Stimulated activated CD4-positive, alpha-beta T cell treated with anti-CD3 and anti-CD28 coated beads, Interleukin-4, amount 100 ng/mL, for 48 hours (primary cell): ENCODE measurements at places on chromosomes 12 and 14.

DNA sequence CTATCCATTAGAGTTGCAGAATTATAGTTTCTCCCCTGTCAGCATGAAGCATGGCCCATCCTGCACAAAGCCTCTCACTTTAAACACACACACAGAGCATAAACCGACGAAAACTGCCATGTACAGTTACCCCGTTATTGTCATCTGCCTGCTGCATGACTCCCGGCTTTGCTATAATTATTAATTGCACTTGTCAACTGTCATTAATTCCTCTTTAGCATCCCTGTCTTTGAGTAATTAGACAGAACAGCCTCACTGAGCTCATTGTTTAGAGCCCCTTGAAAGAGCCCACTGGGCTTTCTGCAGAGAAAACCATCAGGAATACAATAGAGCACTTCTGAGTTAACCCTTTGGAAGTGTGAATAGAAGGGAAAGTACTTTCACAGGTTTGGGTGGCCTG is 307.2 kb upstream of the SOX5 start:
- no peak for DNase-seq

GRCh38 chr12:119230807-119231206 is 52.1 kb downstream of the HSPB8 start:
- DNase-seq: no peak

DNA sequence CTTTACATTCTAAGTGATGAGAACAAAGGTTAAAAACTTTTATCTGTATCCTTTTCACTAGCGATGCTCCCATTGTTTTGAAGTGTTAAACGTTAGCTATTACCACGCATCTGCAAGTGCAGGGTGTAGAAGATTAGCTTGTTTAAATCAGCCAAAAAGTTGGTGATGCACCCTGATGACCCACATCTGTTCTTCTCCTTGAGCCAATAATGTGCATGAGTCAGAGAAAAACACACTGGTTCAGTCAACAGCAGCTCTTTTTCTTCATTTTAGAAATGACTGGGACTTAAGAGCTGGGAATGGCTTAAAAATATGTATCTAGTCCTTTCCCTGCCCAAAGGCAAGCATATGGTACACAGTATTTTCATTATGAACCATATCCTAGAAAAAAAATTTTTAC is 323.5 kb upstream of the PDE3A start:
- DNase-seq: no peak

GRCh38 chr12:25424211-25424731 is 128.8 kb downstream of the LMNTD1 start:
- no peak for DNase-seq

GRCh38 chr14:31170411-31170810 is 37.2 kb downstream of the HECTD1 start:
- no peak for DNase-seq

GRCh38 chr12:18430425-18431048 is 169.2 kb downstream of the PIK3C2G start:
- DNase-seq: no peak

GRCh38 chr12:3753544-3754284 is 805 bp upstream of the CRACR2A start:
- DNase-seq: no peak

DNA sequence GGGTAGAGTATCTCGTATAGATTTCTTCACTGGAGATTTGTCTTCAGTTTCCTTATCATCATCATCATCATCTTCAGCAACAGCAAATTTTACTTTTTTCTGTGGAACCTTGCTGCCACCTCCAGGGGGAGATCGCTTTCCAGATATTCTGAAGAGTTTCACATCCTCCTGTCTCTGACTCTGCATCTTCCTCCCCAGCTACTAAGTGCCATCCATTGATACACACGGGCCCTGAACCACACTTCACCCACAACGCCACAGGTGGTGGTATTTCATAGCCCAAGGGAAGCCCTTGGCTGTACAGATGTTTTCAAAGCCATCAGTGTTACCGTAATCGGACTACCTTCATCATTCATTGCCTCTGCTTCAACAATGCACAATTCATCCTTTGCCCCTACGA is 82.2 kb downstream of the PPP2R5C start:
- no peak for DNase-seq

- DNase-seq: no peak
These were observed 232.2 kb downstream of the EMP1 start for GRCh38 chr12:13428538-13429265.

GRCh38 chr12:129675496-129675895 is 228.3 kb downstream of the TMEM132D start:
- DNase-seq: no peak

GRCh38 chr12:608413-608812 is 54.8 kb downstream of the NINJ2 start:
- no peak for DNase-seq

DNA sequence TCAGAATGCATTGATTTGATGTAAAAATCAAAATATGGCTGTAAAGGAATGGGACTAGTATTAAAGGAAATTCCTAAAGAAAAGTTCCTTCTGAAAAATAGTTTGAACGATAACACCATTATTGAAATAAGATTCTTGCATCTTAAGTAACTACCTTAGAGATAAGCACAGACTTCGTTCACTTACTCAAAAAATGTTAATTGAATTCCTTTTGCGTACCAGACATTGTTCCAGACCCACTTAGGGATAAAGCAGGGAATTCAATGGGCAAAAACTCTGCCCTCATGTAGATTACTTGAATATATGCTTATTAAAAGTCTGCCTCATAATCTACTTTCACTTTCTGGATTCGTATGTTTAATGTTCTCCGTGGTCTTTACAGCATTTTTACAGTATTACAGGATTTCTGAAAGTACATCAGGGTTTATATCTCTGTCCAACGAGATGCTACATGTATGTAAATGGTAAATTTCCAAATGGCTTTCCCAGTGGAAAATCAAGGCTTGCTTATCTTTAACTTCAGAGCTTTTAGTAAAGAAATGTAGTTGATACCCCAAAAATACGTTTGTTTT is 213.7 kb downstream of the GXYLT1 start:
- DNase-seq: no peak

DNA sequence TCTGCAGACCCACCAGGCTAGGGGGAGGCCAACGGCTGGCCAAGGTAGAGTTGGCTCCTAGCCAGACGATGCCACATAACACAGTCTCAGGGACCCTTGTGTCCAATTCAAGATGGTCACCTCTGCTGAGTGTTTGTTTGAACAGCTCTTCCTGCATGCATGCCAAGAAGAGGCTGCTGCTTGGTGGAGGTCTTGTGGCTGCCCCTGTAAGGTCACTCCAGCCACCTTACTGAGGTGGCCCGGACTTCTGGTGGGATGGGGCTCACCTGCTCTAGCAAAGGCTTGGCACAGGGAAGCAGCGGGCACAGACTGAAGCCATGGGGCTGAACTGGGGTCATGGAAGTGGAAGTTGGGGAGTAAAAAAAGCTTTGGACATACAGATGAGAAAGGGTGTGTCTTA is 210.3 kb downstream of the GLT1D1 start:
- no peak for DNase-seq

GRCh38 chr14:24347134-24347533 is 7.3 kb upstream of the RIPK3 start:
- DNase-seq: no peak

DNA sequence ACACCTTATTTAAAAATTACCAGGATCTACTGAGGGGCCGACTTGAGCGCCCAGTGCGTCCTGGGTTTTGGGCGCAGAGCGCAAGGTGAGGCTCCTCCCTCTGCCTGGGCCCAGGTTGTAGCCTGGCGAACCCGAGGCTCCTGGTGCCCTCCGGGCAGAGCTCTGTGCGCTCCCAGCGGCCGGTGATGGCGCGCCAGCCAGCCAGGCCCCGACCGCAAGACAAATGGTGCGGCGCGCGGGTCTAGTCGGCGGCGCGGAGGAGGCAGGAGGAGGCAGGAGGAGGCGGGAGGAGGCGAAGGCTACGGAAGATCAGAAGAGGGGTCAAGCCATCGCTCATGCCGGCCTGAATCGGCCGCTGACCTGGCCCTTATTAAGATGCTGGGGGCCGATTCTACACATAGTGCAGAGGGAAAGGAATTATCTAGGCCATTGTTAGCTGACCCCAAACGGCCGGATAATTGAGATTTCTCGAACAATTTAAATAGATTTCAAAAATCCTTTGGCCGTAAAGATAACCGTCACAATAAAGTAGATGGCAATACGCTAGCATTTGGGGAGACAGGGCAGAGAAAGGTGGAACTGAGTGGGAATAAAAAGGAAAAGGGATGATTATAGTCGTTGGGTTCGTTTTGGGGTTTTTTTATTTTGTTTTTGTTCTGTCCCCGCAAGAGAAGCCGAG is 2.8 kb downstream of the TBX5 start:
- DNase-seq: no peak

DNA sequence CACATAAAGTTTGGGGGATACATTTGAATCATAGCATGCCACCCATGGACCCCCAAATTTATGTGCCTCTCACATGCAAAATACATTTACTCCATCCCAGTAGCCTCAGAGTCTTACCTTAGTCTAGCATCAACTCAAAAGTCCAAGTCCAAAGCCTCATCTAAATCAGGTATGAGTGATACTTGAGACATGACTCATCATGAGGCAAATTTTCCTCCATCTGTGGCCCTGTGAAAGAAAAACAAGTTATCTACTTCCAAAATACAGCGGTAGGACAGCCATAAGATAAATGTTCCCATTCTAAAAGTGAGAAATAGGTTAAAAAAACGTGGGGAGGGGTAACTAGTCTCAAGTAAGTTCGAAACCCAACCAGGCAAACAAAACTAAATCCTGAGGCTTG is 444.2 kb downstream of the SNAPC1 start:
- DNase-seq: no peak

GRCh38 chr12:121781998-121782979 is 11.2 kb downstream of the RHOF start:
- DNase-seq: peak; percentile 67

DNA sequence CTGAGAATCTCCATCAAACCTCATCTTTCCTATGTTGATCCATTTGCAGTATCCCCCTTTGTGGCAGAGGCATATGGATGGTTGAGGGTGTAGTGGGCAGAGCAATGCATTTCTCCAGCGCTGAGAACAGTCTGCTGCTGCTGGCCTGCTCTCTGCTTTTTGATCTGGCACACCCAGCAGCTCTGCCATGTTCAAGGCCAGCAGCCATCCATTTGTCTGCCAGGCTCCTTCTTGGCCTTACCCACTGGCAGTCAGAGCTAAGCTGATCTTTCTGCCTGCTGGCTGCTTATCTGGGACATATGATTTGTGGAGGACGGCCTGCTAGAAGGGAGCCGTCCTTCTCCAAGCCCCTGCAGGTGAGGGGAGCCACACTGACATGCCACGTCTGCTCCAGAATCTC is 17.0 kb downstream of the NPC2 start:
- DNase-seq: no peak

- no peak for DNase-seq
These were observed 124.1 kb upstream of the E2F7 start for GRCh38 chr12:77189458-77189857.

- DNase-seq: no peak
These were observed 23.7 kb downstream of the SEL1L start for GRCh38 chr14:81509838-81510452.

- DNase-seq: no peak
These were observed 85.4 kb upstream of the CRY1 start for GRCh38 chr12:107178776-107179175.

DNA sequence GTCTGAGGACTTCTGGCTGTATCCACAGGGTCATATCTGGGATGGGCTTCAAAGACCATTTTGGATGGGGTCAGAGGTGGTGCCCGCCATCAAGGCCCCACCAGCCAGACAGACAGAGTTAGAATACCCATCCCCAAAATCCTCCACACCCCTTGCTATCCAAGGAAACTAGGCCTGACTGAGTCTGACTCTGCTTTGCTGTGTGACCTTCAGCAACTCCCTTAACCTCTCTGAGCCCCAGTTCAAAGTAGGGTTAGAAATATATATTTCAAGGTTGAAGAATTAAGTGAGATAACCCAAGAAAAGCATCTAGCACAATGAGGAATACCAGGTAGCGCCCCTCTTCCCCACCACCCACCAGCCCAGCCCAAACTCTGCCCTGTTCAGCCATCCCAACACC is 20.3 kb downstream of the BCL11B start:
- DNase-seq: no peak

DNA sequence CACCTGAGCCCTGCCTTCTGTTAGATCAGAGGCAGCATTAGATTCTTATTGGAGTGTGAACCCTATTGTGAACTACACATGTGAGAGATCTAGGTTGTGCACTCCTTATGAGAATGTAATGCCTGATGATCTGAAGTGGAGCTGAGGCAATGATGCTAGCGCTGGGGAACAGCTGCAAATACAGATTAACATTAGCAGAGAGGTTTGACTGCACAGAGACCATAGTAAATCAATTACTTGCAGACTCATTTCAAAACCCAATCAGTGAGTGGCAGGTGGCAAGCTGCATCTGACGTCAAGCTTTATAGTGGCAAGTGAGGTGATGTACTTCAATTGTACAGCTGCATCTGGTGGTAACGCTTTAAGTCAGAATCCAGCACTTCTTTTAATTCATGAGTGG is 141.6 kb downstream of the GPHN start:
- DNase-seq: no peak

DNA sequence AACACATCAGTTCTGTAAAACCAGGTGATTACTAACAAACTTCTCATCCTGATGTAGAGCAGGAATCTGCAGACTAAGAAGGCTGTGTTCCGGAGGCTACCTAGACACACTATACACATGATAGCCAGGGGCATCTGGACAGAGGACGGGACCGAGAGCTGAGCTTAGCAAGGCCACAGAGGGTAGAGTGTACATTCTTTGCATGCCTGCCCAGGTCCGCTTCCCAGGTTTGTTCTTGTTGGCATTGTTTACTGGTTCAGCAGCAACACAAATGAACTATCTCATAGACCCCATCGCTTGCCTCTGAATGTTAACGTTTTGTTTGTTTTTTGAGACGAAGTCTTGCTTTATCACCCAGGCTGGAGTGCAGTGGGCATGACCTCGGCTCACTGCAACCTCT is 17.7 kb upstream of the TEAD4 start:
- DNase-seq: no peak

GRCh38 chr12:85782711-85783110 is 53.5 kb downstream of the RASSF9 start:
- no peak for DNase-seq

DNA sequence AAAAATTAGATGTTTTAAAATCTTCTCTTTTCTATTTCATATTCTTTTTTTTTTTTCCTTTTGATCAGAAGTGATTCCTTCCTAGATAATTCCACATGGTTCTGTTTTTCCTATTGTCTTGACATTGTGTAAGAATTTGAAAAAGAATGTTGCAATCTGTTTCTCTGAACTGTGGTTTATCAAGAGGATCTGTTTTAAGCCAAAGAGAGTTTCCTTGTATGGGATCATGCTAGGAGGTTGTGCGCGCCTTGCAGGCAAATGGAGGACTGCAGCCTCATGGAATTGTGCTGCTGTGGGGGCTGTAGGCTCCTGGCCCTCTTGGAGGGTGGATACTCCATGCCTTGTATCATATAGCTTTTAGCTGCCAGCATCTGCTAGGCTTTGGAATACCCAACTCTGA is 43.3 kb upstream of the MBIP start:
- no peak for DNase-seq

DNA sequence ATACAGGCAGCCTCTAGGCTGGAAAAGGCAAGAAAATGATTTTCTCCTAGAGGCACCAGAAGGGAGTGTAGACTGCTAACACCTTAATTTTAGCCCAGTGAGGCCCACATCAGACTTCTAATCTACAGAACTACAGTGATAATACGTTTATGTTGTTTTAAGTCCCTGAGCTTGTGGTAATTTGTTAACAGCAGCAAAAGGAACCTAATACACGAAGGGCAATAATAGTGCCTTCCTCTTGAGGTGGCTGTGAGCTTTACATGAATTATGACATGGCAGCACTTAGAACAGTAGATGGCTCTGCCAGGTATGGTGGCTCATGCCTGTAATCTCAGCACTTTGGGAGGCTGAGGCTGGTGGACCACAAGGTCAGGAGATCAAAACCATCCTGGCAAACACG is 118.8 kb downstream of the ZNF664 start:
- no peak for DNase-seq

- no peak for DNase-seq
These were observed 20.5 kb downstream of the CCND2 start for GRCh38 chr12:4293966-4294505.
